HS-27A (cell line): ENCODE measurements at places on chromosomes 2 and 18.

DNA sequence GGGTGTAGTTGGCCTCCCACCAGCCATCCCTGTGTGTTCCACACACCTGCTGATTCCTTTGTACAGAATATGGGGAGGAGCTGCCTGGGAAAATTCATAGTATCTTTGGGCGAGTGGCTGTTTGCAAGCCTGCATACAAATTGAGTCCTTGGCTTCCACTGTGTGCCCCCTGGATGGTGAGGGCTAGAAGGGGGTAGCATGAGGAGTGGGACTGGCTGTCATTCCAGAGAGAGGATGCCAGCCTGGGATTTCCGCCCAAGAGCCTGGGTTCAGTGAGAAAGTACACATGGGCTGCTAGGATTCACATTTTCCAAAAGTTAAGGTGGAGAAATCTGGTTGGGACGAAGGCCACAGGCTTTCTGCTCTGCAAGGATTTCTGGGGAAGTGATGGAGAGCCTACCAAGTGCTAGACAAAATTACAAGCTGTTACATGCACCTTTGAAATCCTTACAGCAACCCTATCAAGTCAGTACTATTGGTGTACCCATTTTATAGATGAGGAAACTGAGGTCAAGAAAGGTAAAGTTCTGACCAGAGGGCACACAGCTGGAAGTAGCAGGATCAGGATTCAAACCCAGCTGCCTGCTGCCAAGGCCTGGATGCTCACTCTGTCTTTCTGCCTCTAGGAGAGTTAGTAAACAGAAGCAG lies 606 bp upstream of the TOGARAM2 start:
- no peak for DNase-seq

- no peak for DNase-seq
Measured at GRCh38 chr2:121185111-121185510, 99.9 kb downstream of the TFCP2L1 start.

DNA sequence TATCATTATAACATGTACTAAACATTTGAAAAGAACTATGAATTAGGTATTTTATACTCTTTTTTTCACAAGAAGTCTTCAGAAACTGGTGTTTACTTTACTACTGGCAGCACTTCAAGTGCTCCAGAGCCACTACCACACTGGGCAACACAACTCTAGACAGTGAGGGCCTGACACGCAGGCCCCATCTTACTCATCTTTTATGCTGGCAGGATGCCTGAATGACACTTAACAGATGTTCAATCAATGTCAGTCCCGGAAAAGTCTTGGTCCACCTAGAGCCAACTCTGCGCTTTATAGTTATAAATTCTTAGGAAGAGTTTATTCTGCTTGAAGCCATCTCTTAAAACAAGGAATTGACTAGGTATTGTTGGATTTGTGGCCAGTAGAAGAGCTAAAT lies 8.7 kb upstream of the WIPF1 start:
- no peak for DNase-seq

DNA sequence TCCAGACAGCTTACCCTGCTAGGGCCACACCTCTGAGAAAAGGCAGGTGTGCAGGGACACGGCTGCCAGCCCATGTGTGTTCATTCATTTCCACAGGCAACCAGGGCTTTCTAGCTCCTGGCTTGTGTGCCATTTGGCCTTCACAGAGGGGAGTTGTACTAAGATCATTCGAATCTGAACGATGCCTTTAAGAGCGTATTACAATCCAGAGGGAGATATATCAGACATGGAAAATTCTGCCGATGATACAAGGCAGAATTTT lies 64.2 kb upstream of the OTOF start:
- DNase-seq = no peak

GRCh38 chr2:70888923-70889715 lies 46.6 kb upstream of the ATP6V1B1 start:
- DNase-seq = no peak

GRCh38 chr18:24817587-24818371 lies 357.3 kb downstream of the HRH4 start:
- DNase-seq = no peak

- DNase-seq = no peak
Measured at GRCh38 chr2:1455466-1455865, 42.2 kb downstream of the TPO start.

GRCh38 chr2:215262741-215263362 lies 49.0 kb upstream of the ATIC start:
- no peak for DNase-seq

GRCh38 chr2:210954386-210954907 lies 398.0 kb downstream of the CPS1 start:
- no peak for DNase-seq

- DNase-seq = no peak
Measured at GRCh38 chr2:71800106-71800809, 346.9 kb downstream of the DYSF start.

DNA sequence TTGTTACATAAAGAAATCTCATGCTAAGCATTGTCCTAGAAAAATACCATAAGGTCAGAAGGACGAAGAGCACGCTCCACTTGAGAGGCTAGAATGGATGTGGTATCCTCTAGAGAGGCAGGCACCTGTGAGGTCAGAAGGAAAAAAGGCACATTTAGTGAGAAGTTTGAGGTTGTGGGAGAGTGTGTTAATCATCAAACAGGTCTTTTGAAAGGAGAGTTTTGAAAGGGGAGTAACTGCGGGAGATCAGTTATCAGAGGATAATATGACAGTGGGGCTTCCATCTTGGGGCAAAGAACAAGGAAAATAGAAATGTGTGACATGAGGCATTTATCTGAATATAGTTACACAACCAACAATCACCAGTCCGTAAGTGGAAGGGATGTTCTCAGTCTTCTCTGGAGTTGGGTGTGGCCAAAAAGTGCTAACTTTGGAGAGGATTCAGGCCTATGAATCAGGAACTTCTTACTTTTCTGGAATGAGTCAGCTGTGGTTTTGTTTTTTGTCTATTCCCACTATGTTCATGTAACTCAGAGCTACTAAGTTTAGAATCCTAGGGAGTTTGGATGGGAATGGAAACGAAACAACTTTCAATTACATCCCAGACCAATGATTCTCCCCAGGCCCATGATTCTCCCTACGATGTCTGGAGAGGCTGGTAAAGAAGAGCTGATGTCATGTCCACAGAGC lies 451.4 kb upstream of the ST6GAL2 start:
- DNase-seq = peak; percentile 43

- no peak for DNase-seq
Measured at GRCh38 chr2:237149425-237149824, 63.7 kb downstream of the COPS8 start.

DNA sequence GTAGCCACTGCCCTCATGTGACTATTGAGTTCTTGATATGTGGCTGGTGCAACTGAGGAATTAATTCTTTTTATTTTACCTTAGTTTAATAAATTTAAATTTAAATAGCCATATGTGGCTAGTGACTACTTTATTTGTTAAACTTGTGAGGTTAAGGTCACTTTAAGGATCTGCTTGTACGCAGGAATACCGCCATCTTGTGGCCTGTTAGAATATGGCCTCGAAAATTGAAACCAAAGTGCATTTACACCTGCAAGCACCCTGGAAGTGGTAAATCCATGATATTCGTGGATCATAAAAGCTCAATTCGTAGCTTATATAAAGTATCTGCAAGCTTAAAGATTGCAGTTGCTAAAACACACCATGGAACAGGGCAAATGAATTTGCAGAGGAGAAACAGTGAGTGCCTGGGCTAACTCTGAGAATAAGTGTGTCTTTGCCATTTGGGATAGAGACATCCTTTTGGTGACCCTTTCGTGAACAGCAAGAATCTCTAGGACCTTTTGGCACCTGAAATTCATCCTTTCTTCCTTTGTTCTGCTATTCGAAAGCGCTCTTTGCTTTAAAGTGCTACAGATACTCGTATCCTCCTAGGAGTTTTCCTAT lies 59.9 kb upstream of the REG3A start:
- DNase-seq = peak; percentile 22

DNA sequence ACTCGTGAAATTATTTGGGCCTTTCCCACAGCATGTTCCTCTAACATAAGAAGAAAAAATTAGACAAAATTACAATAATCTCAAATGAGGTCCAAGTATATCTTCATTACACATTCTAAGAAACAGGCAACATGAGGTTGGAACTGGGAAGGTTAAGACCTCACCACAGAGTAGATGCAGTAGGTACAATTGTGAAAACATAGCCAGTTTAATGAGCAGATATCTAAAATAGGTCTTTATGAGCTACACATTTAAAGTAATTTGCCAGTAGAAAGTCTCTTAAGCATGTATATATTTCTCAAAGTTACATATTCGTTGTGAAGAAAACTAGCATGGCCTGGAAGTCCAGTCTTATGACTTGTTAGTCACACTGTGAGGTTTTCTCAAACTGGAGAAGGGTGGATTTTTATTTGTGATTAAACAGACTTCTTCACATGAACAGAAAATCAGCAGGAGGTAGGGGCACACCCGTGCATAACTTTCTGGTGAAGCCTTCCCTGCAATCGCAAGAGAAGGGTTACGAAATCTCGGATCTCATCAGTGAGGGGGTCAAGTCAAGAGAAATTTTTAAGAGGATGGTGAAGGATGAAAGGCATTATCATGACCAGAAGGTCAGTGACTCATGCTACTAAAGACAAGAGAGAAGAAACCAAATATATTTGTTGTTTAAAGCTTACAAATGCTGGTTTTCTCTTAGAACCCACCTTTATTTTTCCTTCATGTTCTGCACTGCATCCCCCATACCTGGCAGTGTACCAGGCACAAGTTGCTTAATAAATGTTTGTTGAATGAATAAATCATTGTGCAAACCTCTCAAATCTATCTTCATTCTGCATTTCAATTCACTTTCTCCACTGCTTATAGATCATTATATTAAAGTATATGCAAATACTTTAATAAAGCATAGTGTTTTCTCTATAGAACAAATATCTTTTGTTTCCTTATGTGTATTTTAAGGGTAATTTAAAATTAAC lies 5.1 kb upstream of the RAB27B start:
- DNase-seq = peak; percentile 41

DNA sequence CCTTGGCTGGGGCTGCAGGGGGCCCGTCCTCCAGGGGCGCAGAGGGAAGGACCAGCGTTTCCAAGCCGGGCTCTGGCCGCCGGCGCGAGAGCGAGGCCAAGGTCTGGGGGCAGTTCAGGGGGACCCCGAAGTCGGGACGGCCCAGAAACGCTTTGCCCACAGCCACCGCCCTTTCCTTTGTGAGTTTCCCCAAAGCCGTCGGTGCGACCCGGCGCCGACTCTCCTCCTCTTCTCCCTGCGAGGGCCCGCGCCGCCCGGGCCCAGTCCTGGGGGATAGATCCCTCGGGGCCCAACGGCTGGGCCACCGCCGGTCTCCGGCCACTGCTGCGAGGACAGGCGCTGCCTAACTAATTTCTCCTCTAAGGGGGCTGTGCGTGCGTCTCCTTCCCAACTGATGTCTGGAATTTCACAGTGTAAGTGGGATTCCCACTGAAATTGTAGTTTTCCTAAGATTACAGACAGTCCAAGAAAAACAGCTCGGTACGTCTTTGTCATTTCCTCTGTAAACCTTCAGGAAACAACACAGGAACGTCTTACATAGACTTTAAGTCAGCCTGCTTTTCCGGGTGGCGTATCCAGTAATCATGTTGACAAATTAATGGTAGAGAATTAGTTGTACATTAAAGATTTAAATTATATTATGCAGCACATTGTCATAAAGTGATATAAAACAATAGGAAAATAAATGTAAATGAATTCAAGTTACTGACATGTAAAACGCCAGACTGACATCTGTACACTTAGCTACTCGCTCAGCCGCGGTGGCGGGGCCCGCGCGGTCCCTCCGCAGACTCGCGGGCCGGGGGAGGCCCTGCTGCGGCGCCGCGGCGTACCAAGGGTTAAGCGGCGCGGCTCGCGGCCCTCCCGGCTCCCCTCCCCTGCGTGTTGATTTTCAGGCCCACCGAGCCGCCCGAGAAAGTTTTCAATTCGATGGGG lies 139.4 kb upstream of the SIX3 start:
- DNase-seq = no peak

DNA sequence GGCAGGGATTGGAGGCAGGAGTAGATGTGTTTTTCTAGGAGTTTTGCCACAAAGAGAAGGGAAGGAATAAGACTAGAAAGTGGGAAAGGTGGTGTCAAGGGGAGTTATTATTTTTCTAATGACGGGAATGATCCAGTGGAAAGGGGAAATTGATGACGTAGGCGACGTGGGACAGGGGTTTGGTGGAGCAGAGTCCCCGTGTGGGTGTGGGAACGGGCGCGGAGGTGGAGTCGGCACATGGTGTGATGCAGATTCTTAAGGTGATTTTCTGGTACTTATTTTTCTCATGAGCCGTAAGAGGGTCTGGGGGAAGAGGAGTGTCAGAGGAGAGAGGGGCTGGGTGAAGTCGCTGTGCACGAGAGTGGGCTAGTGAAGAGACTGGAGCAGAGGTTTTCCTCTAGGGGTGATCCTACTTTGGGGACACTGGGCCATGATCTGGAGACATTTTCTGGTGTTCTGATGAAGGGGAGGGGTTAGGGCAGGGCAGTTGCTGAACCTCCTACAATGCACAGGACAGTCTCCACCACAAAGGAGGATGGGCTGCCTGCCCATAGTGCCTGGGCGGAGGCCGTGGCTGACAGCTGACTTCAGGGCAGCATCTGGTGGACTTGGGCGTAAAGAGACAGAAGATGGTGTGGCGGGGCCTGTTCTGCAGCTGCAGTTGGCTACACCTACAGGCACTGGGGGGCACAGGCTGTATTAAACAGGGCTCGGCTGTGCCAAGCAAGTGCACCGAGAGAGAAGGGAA lies 30.0 kb downstream of the TRAF3IP1 start:
- DNase-seq = no peak

DNA sequence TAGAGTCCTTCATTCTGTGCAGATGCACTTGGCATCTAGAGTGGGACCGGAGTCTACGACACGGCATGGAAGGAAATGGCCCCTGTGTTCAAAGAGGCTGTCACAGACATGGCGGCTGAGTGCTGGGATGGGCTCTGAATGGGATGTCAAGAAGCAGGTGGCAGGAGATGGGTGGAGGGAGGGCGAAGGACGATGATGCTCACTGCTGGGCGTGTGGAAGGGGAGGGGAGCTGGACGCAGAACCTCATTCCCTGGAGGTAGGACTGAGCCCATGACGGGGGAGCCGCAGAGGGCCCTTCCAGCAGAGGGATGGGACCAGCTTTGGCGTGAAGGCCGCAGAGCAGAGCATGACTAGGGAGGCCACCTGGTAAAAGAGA lies 18.8 kb upstream of the ALPI start:
- DNase-seq = no peak

DNA sequence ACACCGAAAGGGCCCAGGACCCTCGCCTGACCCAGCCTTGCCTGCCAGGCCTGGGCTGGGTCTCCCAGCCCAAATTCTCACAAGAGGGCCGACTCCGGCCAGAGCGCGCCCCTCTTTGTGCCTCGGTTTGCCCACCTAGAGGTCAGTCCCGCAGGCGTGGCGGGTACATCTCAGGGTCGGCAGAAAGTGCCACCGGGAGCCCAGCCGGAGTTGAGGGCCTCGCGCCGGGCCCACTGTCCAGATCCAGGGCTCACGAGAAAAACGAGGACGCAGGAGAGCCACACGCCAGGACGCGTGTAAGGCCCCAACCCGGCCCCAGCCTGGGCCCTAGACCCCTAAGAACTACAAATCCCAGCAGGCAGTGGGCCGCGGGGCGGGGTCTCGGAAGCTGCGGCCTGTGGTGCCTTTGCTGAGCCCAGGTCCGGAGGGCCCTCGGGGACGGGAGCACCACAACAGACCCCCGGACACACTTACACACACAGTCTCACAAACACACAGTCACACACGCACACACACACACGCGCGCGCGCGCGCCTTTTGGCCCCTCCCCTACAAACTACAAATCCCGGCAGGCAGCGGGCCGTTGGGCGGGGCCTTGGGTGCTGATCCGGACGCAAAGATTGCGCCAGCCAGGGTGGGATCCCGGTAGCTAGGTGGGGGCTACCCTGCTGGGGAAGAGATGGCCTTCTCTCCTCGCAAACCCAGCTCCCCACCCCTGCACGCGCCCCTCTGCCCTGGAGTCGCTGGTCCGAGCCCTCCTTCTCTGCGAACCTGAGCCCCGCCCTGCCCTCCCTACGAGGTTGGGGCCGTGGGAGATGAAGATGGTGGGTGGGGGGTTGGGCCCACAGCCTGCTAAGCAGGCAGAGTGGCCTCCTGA lies at the start of gene SH2D6:
TSS of gene SH2D6 (plus strand) at position 583 of the 877 bp plus-strand sequence. CDS start 10,752 bp downstream, outside the sequence.
- peak; percentile 83 for DNase-seq
